ENCODE measurements at places on chromosomes 6 and 20. TPM values are rescaled to one million over a fixed set of nuclear protein-coding genes. Genes with fewer than 3 reads are reported as not detected.

- no peak for DNase-seq
Observed at GRCh38 chr6:54737247-54737646, 109.3 kb upstream of the FAM83B start.

GRCh38 chr6:40108736-40109135 lies 174.5 kb upstream of the MOCS1 start:
- no peak for DNase-seq

GRCh38 chr20:24933266-24933908 lies 15.7 kb upstream of the CST7 start:
- no peak for DNase-seq

Gene MYL9
- 247 TPM for polyA plus RNA-seq

Gene PSORS1C1
- 0.23 TPM for polyA plus RNA-seq

Gene SAPCD1
- 17.2 TPM for polyA plus RNA-seq

Data from renal cortex interstitium (tissue), 15 donors.